ENCODE measurements at places on chromosomes 5 and 9.

GRCh38 chr9:8186560-8186959, 387.0 kb upstream of the DMAC1 start:
- DNase-seq = no peak

GRCh38 chr5:168184103-168184502, 107.3 kb upstream of the WWC1 start:
- DNase-seq = no peak

- DNase-seq = peak; percentile 54
Measured at GRCh38 chr5:141771031-141771430, 89.0 kb upstream of the ARAP3 start.

GRCh38 chr5:67543720-67544270, 347.2 kb upstream of the CD180 start:
- no peak for DNase-seq

DNA sequence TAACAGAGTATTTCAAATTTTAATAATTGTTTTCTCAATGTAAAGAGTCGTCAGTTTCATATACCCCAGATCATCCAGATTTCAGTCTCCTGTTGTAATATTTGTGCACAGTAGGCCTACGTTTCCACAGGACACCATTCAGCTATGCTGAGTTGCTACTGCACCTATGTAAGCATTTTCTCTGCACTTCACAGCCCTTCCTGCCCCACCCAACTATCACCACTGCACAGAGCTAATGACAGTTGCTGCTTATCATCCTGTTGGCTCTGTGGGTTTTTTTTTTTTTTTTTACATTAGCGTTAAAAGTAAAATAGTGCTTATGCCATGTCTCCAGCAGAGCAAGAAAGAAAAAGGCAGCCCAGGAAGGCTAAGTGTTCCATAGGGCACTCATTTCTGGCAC, 5.9 kb upstream of the PRKACG start:
- DNase-seq = no peak

GRCh38 chr9:33239921-33240320, at the start of gene SPINK4:
TSS of gene SPINK4 (plus strand) at chr9:33240167. CDS start at chr9:33240209, 42 bp downstream.
- DNase-seq = peak; percentile 79

DNA sequence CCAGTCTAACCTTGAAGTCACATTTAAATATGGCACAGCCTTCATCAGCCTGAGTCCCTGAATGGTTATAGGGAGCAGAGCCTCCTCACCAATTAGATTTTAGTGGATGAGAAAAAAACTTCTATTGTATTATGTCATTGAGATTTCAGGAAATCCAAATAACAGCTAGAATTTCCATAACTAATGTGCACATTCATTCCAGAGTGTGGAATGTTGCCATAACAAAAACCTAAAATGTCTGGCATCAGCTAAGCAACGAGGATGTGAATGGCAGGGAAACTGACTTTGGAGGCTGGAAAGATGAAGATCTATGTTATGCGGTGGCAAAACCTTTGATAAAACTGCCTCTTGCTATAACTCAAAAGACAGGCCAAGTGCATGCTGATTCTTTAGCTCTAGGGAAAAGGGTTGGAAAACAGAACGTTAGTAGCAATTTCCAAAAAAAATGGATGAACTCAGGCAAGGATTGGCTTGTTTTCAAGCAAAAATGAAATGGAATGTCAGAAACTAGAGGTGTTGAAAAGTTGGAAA, 91.3 kb upstream of the NFIB start:
- no peak for DNase-seq

DNA sequence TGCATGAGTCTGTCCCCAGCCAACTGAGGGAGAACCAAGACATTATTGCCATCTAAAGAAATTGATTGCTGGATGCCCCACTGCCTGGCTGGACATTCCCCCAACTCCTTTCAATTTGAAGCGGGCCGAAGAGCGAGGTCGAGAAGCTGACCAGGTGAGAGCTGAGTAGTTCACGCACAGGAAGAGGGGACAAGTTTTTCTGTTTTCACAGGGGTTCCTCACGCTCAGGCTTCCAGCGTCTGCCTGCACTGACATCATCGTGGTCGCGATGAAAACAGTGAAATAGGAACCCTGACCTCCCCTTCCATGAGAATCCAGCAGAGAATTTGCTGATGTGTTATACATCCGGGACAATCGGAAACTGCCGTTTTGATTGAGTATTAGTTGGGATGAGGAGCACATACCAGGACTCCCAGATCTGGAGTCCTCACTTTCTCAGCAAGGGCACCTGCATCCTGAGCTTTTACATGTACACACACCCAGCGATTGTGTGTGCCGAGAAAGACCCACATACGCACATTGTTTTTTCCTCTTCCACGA, 3.1 kb upstream of the DMRT3 start:
- no peak for DNase-seq

DNA sequence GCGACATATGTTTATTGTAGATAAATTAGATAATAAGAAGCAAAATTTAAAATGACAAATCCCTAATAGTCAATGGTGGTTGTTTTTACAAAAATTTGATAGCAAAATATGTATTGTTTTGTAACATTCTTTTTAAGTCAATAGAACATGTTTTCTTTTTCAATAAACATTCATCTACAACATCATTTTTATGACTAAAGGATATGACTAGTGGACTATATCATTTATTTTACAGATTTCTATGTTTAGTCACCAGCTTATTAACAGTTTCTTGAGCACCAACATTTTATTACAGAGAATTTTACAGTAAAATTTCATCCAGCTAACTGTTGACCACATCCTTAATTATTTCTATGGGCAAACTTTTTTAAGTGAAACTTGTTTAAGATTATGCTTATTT, 114.7 kb upstream of the IL7R start:
- no peak for DNase-seq

GRCh38 chr9:14308853-14309145, 5.1 kb downstream of the NFIB start:
- DNase-seq = no peak

- DNase-seq = no peak
Measured at GRCh38 chr9:5274770-5275169, 29.7 kb downstream of the RLN2 start.

DNA sequence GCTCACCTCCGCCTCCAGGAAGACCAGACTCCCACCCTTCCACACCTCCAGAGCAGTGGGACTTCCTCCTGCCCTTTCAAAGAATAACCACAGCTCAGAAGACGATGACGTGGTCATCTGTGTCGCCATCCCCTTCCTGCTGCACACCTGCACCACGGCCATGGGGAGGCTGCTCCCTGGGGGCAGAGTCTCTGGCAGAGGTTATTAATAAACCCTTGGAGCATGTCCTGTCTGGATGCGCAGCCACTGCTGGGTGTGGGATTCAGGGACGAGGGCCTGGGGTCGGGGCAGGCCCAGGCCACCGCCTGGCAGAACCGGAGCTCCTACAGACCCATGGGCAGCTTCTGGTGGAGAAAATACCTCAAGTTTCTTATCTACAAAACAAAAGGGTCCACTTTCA, 5.0 kb downstream of the PAEP start:
- no peak for DNase-seq

DNA sequence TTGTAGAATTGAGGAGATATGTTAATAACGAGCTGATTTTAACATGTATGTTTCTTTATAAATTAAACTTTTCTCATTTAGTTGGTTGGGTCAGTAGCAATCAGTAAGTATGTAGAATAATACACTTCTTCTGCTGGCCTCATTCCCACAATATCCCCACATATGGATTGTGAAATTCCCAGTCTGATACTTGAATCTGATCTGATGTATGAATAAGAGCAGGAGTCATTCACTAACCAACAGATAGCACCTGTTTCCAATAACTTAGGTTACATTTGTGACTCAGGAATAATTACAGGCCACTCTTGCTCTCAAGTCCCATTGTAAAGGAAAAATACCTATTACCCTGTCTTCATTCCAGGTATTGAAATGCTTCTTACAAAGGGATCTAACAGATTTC, 23.9 kb downstream of the SLC36A1 start:
- no peak for DNase-seq

DNA sequence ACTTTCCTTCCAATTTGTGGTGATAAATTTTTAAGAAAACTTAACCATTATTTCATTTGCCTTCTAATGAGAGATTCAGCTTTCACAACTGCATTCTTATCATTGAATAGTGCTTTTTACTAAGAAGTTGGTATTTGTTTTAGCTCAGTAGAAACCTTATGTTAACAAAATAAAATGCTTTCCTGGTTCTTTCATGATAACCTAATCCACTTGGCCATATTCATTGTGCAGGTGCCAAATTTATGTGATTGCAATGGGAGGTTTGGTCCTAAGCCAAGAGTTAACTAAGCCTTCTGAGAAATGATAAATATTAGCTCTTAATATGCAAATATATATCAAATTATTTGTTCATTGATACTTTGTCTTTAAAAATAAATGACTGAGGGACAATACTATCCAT, 141.1 kb upstream of the TLE4 start:
- peak; percentile 21 for DNase-seq

DNA sequence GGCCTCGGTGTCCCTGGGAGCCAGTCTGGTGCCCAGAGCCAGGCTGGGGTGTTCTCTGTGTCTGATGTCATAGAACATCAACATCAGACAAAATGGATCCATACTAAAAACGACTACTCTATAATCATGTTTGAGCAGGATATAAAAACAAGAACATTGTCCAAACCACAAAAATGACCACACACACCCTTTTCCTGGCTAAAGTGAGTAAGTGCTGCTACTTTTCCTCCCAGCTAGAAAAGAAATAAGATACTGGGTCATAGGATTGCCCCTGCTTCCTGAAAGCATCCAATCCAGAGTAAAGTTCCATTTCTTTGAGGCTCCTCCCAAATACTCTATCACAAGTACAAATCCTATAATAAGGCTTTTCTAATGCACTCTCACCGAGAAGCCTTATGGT, 19.7 kb upstream of the TRAF1 start:
- DNase-seq = no peak

DNA sequence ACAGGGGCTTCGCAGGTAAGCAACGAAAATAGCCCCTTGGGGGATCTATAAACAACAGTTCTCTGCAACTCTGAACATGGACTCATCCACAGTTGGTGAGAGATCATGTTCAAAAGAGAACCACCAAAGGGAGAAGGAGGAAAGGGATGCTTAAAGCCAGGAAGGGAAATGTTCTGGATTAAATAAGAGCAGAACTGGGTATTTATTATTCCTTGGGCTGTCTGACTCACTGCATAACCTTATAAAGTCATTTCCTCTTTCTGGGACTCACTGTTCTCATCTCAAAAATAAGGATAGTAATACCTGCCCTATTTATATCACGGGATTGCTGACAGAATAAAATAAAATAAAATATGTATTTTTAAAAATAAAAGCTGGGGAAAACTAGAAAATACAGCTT, 11.2 kb upstream of the MARCHF3 start:
- peak; percentile 14 for DNase-seq

DNA sequence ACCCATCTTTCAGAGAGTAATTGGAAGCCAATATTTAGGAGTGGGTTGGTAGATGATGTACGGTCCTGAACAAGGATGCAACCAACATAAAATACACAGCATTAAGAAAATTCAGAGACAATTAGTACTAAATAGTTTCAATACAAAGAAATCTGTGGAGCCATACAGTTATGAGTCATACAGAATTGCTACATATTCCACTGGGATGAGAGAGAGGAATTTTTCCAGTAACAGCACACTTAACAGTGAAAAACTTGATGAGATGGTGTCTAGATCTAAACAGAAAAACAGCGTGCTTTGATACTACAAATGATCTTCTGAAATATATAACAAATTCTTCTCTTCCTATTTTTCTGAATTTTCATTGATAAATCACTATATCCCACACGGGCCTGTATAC, 1999.3 kb upstream of the CDH9 start:
- peak; percentile 47 for DNase-seq

- DNase-seq = no peak
Measured at GRCh38 chr5:92962752-92963151, 618.3 kb downstream of the NR2F1-AS1 start.

- DNase-seq = no peak
Measured at GRCh38 chr5:60526336-60526875, 173.6 kb downstream of the DEPDC1B start.

- DNase-seq = no peak
Measured at GRCh38 chr5:113266227-113266912, 168.4 kb downstream of the TSSK1B start.

DNA sequence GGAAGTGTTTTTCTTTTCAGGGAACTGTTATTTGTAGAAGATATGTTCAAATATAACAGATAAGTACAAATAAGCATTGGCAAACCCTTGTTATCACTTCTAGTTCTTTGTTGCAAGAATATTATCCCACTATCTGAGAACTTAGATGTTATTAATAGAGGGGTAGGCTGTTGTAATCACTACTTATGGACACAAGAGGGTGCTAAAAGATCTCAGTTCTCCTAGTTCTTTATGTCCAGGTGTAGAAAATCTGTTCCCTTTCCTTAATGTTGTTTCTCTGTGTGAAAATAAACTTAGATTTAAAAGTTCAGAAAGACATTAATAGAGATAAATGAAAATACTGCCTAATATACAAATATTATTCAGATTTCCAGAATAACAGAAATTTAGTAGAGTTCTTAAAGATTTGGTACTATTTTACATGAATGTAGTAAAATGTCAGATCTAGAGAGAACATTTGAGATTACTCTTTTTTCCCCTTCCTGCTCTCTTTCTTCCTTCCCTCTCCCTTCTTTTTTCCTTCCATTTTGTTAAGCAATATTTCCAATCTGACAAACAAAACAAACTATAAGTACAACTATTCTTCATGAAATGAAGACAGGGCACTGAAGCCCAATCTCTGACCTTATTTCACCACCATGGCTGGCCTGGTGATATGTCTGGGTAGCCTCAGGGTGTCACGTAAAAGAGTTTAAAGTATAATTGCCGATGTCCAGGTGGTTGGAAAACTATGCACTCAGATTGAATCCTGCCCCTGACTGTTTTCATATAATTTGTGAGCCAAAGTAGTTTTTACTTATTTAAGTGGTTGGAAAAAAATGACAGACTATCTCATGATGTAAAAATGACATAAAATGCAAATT, 43.6 kb upstream of the C5orf46 start:
- peak; percentile 44 for DNase-seq

- peak; percentile 69 for DNase-seq
Measured at GRCh38 chr9:1018121-1018520, 32.0 kb upstream of the DMRT2 start.

DNA sequence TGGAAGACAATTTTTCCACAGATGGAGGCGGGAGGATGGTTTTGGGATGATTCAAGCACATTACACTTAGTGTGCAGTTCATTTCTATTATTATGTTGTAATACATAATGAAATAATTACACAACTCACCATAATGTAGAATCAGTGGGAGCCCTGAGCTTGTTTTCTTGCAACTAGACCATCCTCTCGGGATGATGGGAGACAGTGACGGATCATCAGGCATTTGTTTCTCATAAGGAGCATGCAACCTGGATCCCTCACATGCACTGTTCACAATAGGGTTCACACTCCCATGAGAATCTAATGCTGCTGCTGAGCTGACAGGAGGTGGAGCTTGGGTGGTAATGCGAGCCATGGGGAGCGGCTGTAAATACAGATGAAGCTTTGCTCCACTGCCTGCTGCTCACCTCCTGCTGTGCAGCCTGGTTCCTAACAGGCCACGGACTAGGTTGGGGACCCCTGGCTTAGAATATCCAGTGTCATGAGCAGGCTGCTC, 1.6 kb downstream of the STKLD1 start:
- DNase-seq = no peak

GRCh38 chr9:80595192-80595591, 1023.4 kb downstream of the TLE4 start:
- DNase-seq = no peak
